Upper lobe of right lung (tissue), 1 donor: ENCODE measurements at places on chromosomes 2 and 18.

DNA sequence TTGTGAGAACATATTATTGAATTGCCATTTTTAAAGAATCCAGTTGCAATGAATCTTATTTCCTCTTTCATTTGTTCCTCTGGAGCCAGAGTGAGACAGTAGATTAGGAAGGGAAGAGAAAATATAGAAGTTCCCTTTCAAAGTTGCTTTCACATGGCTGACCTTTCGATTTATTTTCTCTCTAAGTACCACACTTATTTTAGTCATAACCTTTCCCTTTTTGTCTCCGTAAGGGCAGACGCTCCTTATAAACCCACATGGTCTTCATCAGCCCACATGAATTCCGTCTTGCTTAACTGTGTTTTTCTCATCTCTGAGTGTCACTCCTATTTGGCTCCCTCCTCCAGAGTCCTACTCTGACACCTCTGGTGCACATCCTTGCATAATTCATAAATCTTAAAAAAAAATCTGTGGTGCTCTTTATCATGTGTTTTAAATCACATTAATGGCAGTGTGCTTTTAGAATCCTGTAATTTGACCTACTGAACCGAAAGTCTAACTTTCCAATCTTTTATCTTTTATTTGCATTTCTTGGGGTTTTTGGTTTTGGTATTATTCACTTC, 38.5 kb upstream of the ZNF396 start:
- DNase-seq: no peak

DNA sequence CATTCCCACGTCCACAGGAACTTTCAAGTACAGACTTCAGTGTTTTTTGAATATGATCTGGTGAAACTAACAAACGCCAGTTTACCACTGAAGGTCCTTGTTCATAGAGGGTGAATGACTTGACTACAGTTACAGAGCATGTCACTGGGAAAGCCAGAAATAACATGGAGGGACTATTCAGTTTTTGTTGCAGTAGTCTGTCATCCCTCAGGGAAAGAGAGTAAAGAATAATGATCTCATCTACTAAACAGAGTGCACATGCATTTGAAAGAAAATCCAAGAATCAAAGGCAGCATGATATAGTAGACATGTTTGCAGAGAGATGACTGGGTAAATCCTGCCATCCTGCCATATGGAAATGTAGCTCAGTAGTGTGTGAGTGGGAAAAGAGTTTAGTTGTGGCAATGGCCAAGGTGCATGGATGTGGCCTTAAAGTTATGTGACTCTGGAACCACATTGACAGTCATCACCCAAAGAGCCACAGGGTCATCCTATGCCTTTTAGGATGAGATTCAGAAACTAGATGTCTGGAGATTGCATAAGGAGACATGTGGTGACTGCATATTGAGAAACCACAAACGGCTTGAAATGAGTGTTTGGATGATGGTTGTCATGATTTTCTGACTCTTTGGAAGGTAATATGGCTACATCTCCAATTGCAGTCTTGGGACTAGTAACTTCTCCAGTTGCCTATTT, 125.3 kb upstream of the ZEB2 start:
- no peak for DNase-seq

DNA sequence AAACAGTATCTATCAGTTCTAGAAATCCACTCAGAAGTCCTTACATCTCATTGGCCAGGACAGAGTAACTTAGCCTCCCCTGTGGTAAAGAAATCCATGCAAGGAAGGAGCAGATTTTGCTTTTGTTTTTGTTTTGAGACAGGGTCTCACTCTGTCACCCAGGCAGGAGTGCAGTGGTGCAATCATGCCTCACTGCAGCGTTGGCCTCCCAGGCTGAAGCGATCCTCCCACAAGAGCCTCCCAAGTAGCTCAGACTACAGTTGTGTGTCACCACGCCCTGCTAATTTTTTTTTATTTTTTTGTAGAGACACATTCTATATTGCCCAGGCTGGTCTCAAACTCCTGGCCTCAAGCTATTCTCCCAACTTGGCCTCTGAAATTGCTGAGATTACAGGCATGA, 185.1 kb downstream of the NRP2 start:
- no peak for DNase-seq

GRCh38 chr18:79772108-79772864, 25.5 kb upstream of the KCNG2 start:
- DNase-seq: peak; percentile 45

DNA sequence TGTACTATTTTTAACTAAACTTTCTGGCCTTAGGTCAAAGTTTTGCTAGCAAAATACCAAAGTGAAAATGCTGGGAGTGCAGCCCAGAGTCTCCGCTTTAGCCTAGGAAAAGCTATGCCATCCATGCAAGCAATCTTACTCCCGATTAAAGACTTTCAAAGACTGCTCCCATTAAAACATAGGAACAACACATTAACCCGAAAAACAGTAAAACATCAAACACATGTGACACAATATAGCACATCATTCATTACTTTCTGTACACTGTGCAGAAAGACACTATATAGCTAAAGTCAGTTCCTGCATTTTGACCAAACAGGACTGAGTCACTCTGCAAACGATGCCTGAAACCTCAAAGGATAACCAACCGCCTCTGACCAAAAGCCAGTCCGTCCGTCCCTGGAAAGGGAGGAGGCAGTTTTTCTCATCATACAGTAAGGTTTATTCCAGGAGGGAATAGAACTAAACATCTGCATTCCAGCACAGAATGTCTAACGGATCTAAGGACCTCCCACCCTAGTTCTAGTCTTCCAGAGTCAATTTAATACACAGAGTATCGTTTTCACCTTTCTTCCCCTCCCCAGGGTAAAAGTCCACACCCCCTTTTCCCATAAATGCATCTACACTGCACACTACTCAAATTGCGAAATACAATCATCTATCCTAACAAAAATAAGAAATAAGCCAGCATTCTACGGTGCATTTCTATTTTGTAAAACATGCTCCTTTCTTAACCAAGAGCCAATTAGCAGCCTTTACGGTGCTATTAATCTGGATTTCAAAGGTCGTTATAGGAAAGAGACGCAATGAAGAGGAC, 1.7 kb downstream of the ROCK2 start:
- no peak for DNase-seq

GRCh38 chr2:173286153-173286809, 68.4 kb upstream of the CDCA7 start:
- DNase-seq: no peak

GRCh38 chr2:157471078-157471477, 27.2 kb upstream of the CYTIP start:
- no peak for DNase-seq

GRCh38 chr2:54556621-54557121, 100.5 kb downstream of the SPTBN1 start:
- no peak for DNase-seq

DNA sequence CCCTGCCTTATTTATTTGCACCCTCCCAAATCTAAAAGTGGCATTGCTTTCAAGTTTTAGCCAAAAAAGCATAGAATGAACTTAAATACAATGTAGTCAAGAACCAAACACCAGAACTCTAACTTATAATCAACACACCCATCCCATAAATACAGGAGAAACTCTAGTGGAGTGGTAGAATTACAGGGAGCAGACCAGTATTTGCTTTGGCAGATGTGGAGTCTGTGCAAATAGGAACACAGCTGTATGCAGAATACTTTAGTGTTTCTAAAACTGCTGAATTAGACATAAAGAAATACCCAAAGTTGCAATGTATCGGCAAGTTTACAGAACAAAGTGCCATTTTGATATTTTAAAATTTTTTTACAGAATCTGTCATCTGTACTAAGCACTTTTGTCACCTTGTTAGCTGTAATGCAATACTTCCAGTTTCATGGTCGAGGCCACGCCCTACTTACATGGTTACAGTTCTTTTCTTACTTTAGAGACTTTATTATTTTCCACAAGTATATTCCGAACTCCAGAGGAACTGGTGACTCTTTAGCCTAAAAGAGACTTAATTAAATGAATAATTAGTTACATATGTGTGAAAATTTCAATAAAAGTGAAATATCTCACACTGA, 23.7 kb upstream of the COL5A2 start:
- DNase-seq: no peak

DNA sequence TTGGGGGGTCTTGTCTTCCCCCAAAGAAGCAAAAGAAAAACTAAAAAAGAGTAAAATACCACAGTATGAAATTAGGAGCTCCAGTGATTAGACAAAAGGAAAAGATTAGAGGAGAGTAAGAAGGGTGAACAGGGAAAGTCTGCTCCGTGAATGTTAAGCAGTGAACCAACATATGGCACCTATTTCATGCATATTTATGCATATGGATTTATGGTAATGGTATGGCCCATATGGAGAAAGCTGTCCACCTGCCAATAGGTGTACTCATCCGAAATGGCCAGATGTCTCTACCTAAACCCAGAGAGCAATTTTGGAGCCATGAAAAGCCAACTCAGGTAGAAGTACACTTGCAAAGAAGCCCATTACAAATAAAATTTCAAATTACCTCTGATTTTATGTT, 404.0 kb upstream of the RAB6C start:
- DNase-seq: no peak

GRCh38 chr2:75491129-75491753, 69.5 kb downstream of the EVA1A start:
- no peak for DNase-seq

- no peak for DNase-seq
Observed at GRCh38 chr18:78130232-78131195, 849.1 kb upstream of the SALL3 start.

DNA sequence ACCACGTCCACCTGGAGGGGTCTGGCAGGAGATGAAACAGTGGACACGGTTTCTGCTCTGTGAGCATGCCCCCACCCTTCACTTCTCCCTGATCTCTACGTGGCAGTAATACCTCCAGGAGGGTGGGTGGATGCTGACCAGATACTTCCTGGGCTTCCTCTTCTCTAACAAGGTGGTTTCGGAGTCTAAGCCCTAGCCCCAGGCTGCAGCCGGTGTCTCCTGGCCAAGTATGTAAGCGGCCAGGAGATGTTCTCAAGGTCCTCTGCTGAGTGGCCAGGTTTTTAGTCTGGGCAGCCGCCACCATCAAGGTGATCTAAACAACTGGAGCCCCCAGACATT, 101.8 kb upstream of the ASB18 start:
- no peak for DNase-seq

DNA sequence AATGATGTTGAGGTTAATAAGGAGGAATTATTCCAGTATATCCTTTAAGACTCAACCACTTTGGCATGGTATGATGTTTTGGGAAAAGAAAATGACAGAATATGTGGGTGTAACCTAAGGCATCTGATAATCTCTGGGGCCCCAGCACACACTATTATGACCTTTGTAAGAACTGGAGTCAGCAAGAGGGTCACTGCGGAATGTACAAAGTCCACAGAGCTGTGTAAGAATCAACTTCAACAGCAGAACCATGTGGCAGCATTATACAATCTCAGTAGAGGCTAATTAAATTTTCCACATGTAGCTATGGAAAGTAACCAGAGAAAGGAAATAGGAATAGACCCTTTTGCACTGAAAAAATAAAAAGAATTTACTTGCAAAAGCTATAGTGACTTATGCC, 445.1 kb upstream of the UBE2E3 start:
- no peak for DNase-seq

DNA sequence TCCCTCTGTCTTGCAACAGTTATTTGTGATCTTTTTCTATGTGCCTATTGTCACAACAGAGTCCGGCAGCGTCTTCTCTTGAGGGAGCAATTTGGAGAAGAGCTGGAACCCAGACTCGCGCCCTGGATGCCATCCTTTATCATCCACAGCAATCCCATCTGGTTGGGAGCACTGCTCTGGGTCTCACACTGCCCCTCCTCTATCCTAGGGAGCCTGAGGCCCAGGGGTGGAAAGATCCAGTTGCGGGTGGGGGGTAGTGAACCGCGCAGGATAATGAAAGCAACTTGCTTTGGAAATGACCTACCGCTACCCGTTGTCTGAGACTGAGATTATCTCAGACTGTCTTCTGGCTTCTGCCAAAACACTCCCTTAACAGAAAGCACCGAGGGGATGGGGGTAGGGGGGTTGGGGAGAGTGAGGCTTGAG, 713 bp downstream of the WBP1 start:
- DNase-seq: no peak

DNA sequence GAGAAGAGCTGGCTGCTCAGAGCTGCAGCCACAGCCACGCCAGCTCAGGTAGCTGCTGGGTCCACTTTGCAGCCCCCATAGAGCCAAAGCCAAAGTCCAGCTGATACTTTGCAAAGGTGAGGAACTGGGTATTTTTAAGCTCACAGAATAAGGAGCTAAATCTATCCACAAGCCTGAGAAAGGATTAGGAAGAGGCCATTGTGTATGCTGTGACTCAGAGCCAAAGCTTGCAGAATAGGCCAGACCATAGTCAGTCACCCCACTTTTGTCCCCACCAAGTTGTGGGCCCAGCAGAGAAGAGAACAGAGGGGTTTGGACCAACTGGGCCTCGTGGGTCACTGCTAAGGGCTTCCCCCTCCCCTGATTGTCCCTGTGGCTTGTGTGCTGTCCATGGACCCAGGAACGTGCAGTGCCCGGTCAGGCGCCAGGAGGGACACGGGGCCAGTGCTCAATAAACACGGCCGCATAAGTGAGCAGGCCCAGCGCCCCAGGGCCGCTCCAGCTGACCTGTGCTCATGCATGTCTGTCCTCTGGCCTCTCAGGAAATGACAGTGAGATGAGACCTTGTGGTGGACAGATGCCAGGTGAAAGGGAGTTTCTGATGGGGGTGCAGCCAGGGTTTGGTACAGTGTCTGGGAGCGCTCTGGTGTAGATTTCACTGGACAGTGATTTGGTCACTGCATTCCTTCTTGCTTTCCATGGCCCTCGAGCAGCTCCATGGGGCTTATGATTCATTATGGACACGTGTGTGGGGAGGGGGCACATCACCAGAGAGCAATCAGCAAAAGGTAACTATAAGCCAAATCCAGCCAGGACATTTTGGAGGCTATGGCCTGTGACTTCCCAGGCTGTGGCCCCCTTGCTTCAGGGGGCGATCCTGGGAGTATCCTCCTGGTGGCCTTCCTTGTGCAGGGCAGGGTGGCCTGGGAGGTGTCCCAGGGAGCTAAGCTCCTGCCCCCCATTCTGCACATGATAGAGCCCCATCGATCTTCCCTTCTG, 31.3 kb downstream of the MAL start:
- peak; percentile 27 for DNase-seq

DNA sequence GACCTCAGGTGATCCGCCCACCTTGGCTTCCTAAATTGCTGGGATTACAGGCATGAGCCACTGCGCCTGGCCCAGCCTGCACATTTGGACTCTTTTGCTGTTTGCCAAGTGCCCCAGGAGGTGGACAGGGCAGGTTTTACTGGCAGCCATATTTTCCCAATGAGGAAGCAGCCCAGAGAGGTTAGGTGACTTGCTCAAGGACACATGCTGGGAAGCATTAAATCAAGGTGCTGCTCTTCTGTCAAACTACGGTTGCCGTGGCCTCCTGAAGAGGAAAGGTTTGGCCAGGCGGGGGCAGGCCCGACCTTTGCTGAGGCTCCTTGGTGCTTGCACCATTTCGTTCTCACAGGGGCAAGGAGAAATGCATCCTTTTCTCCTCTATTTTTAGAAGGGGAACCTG, 44.0 kb downstream of the DNMT3A start:
- DNase-seq: no peak

GRCh38 chr2:217797661-217798069, 205.1 kb downstream of the TNS1 start:
- no peak for DNase-seq

DNA sequence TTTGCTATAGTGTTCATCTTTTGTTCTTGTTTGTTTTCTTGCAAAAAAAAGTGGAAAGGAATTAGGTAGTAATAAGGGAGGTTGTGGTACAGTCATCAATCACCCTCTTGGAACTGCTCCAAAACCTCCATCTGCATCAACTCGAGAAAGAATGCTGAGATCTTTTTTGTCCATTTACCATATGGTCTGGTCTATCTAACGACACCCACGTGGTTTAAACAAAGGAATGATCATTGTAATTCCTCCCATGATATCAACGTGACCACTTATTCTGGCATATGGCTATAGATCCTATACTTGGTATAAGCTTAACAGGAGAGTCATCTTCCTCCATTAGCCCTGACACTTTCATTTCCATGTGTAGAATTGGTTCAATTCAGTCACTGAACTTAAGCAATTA, 1025.3 kb upstream of the NXPH2 start:
- DNase-seq: no peak
